ENCODE measurements at places on chromosomes 2 and 18.

- DNase-seq: no peak
Measured at GRCh38 chr2:238453842-238454241, 27.1 kb downstream of the ASB1 start.

DNA sequence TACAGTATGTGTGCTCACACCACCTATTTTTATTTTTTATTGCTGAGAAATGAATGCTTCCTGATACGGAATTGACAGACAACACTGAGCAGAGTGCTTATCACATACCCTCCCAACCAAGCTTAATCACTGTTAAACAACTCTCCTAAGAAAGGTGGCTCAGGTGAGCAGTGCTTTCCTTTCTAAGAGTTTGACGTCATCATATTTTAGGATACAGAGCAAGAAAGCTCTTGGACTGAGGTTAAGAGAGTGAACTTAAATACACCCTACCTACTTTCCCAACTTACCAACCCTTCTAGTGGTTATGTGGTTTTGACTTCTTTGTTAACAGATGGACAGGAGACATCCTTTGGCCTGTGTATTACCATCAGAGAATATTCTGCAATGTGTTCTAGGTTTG, 101.2 kb downstream of the NRXN1 start:
- DNase-seq: no peak

DNA sequence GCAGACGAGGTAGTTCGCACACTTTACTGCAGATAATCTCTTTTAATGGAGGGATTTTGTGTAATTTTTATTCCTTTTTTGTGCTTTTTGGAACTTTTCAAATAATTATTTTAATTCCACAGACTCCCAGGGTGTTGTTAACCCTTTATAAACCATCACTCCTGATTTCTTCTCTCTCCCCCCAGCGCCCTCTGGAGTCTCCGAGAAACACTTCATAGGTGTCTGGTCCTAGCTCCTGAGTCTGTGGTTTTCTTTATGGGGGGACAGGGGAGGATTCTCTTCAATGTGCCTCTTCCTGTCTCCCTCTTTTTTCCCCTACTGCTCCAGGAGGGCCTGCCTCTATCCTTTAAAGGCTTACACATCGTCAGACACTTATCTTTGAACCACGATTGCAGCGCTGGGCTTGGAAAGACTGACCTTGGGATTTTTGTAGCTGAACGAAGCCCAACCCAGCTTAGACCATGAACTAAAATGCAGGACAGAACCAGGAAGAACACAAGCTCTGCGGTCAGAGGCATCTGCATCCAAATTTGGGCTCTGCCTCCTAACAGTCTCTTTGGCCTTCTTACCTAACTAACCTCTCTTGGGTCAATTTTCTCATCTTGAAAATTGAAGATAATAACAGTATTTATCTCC, 7.1 kb upstream of the PKDCC start:
- DNase-seq: no peak

DNA sequence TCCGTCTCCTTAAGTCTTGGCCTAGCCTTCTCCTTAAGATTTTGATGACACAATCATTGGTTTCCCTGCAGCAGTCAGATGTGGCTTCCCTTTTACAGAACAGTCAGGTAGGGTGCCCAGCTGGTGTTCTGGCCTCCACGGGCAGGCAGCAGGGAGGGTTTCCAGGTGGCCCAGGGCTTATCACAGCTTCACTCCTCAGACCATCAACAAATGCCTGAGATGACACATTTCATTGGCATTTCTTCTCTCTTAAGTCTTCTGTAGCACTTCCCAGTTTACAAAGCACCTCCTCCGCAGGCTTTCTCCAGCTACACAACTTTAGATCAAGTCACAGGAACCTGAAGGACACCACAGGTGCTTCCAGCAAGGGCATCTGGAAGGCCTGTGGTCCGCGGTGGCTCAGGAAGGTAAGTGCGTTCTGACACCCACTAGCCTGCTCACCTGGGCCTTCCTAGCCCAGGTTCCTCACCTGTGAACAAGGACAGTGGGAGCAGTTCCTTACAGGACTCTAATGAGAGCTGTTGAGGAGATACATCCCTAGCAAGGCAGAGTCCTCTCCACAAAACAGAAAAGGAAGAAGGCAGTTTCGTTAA, 37.6 kb downstream of the PTPN18 start:
- no peak for DNase-seq

- DNase-seq: no peak
Measured at GRCh38 chr2:110107092-110108079, 8.2 kb downstream of the MALL start.

DNA sequence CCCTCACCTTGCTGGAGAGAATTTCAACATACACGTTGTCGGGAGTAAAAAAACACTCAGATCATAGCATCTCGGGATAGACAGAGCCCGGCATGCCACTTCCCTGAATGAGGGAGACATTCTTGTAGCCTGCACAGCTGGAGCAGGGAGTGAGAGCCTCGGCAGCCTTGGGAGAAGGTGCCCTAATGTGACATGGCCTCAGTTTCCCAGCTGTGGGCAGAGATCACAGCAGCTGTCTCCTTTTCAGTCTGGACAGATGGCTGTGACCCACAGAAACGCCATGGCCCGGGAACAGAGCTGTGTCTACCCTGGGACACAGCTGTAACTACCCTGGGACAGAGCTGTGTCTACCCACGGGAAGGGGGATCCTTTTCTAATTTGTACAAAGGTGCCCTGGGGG, 55.9 kb downstream of the HS1BP3 start:
- no peak for DNase-seq

- no peak for DNase-seq
Measured at GRCh38 chr2:215455958-215456357, 20.1 kb upstream of the FN1 start.

DNA sequence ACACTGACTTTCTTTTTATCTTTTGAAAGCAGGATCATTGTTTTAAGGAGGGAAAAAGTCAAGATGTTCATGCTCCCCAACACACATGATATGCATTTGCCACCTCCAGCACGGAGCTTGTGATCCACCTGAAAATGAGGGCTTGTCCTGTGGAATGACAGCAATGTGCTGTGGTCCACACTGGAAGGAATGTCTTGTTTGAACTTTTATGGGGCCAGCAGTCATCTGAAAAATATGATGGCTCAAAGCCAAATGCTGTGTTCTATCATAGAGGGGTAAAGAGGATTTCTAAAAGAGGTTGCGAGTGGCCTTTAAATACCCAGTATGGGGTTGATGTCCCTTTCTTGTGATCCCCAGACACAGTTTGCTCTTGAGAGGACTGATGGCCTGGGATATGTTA, 226.5 kb upstream of the SPRED2 start:
- no peak for DNase-seq

- DNase-seq: peak; percentile 44
Measured at GRCh38 chr2:241739651-241740050, 5.2 kb downstream of the D2HGDH start.

DNA sequence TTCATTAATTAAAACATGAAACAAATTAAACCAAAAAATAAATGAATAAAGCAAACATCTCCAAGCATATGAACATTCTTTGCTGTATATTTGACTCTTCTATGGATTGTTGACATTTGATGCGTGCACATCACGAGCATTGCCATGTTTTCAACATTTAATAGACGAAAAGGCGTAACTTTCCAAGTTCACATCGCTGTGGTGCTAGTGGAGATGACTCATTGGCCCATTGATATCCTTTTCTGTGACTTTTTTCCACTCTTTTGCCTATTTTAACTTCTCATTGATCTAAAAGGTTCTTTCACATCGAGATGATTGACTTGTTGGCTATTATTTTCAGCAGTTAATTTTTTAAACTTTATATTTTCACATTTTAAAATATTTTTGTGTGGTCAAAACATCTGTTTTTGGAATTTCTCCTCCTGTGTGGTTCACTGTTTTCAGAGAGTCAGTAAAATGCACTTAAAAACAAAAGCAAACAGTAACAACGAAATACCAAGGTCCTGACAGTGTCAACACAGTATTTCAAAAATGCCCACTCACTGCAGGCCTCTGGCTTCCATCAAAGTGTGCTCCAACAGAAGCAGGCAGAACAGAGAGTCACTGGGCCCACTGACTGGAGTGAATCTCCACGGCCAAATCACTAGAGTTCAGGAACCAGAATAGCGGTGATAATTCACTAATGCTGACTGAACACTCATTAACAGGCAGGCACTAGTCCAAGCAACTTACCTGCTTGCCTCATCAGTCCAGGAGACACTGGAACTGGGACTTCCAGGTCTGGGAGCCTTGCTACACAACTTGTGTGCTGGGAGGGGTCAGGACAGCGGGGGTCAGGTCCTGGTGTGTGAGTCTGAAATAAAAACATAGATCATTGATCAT, 372.2 kb upstream of the SMIM21 start:
- DNase-seq: no peak

- no peak for DNase-seq
Measured at GRCh38 chr2:145739681-145740080, 1219.8 kb upstream of the ZEB2 start.

Data from activated CD4-positive, alpha-beta T cell treated with anti-CD3 and anti-CD28 coated beads, Interleukin-2, amount 50 U/mL, for 4 hours (primary cell).